ENCODE measurements at places on chromosomes 16 and 17.

- no peak for DNase-seq
These were observed 5.5 kb downstream of the ODF4 start for GRCh38 chr17:8345052-8345690.

- no peak for DNase-seq
These were observed 301.7 kb upstream of the N4BP1 start for GRCh38 chr16:48911700-48912099.

DNA sequence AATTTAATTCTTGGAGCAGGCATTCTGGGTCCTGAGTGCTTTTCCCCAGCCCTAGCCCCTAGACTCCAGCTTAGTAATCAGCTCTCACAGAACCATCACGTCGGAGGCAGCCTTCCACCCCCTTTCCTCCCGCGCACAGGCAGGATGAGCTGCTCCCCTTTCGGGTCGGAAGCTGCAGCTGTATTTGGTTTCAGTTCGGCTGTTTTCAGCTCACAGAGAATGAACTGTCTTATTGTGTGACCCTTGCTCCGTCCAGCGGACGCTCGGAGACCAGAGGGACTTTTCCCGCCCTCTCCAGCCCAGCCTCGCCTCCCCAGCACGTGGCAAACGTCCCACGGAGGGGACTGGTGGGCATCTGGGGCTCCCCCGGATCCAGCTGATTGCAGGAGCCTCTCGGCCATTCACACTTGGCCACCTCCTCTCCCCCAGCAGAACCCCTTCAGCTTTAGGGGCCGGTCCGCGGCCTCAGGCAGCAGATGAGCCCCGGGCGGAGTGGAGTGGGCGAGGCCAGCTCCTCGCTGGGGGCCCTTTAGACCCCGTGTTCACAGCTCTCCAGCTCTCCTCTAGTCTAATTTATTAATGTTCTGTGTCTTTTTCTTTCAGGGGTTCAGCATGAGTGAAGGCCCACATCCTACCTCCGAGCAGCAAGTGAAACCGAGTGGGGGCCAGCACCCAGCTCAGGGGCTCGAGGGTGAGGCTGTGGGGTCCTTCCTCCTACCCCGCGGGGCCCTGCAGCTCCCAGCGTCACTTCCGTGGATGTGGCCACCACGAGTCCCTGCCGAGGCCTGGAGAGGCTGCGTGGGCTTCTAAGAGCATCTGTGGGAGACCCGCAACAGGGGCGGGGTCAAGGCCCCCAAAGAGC lies 863 bp upstream of the UTS2R start:
- DNase-seq = no peak

DNA sequence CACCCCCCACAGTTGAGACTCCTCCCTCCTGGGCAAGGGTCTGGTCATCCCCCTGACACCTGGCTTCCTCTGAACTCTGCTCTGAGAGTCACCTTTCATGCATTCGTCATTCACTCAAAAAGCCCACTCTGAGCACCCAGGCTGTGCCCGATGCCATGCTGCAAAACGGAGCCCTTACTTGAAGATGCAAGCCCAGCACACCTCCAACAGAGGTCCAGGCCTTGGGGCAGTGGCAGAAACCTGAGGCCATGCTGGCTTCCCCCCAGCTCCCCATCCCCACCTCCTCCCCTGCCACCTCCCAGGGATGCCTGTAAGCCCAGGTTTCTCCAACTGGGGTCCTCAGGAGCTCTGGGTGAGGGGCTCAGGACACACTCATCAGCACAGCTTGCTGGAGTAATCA lies 67.7 kb upstream of the TNRC6C start:
- no peak for DNase-seq

- no peak for DNase-seq
These were observed 13.9 kb upstream of the CLEC18C start for GRCh38 chr16:70159355-70160348.

DNA sequence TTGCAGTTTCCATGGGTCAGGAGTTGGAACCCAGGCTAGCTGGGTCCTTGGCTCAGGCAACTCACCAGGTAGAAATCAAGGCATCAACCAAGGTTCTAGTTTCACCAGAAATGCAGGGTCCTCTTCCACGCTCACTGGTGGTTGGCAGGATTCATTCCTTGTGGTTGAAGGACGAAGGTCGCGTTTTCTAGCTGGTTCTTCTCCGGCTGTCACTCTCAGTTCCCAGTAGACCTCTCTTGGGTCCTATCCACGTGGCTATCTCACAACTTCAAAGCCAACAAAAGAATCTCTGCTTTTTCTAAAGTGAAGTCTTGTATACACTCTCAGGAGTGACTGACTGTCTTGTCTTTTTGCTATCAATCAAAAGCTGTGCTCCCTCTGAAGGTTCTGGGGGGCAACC lies 146.3 kb upstream of the NOL11 start:
- DNase-seq = no peak

DNA sequence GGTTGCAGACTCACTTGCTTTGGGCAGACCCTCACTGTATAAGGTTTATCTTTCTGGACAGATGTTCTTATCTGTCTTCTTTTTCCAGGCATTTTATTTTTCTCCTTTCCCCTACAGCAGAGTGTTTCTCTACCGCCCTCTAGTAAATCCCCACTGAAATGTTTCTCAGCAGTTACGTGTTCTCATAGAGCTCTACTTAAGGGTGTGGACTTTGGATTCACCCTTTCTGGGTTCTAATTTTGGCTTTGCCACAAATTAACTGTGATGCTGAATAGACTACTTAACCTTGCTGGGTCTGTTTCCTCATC lies 2.0 kb downstream of the ADAT1 start:
- peak; percentile 31 for DNase-seq

DNA sequence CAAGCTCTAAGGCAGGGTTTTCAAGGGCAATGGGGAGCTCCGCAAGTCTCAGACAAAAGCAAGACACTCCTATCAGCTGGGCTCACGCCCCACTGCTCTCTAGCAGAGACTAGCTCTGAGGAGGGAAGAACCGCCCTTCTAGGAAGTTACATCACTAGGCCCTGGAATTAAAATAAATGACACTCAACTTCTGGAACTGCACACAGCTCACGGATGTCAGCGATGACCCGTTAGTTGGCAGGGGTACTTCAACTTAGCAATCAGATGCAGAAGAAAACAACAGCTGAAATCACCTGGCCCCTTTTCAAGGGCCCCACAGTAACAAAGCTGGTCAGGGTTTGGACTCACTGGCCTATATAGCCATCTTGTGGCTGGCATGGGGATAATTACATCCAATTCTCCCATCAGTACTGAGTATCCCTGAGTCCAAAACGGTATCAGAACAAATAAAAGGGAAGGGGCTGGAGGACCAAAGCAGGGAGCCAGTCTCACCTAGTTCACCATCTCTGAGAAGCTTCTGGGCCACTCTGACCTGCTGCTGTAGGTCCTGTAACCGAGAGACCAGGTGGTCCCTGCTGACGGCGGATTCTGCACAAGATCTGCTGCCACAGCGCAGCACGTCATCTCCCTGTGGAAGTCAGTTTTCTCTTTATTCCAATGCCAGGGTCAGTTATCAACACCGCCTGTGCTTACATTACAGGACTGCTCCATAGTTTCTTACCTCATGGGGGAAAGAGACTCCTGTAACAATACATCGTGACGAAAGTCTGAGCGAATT lies 22.2 kb downstream of the SERPINF1 start:
- DNase-seq = no peak

- DNase-seq = no peak
These were observed 6.3 kb downstream of the HSBP1 start for GRCh38 chr16:83813823-83814658.

- DNase-seq = no peak
These were observed 71.1 kb downstream of the DYNLRB2 start for GRCh38 chr16:80611930-80612327.

DNA sequence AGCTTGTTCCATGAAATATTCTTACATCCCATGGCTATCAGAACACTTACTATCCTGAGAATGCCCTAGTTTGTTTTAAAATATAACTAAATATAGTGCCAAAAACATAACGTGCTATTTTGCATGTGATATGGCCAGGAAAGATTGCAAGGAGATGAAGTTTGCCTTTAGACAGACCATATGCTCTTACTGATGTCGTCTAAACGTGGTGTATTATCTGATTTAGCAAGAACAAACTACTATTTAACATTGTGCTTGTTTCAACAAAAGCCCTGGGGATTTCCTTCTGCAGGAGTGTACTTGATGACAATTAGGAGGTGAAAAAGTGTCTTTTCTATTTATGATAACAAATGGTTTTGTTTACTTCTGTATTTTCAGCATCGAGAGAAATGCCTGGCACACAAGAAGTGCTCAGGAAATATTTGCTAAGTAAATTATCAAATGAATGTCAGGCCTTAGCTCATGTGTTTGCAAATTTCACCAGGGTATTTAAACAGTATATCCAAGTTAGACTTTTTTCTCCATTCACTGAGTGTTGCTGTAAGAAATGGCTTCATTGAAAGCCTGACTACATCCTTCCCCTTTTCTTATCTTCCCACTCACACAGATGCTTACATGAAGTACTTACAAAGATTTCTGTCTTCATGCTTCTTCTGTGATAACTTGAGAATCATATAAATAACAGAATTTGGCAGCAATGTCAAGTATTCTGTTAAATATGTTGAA lies 1033.6 kb downstream of the CDH8 start:
- no peak for DNase-seq

DNA sequence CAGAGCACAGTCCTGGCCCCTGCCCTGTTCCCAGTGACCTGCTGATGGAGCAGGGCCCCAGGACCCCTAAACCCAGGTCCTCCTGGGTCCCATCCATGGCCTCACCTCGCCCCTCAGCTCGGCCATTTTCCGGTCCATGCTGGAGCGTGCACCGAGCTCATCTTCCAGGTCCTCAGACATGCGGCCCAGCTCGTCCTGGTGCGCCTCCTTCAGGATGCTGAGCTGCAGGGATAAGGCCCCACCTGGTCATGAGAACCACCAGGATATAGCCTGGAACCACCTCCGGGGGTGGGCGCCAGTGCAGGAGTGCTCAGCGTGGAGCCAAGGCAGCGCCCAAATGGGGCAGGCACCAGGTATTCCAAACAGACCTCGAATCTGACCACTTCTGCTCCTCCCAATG lies 17.9 kb downstream of the CCDC102A start:
- DNase-seq = no peak

DNA sequence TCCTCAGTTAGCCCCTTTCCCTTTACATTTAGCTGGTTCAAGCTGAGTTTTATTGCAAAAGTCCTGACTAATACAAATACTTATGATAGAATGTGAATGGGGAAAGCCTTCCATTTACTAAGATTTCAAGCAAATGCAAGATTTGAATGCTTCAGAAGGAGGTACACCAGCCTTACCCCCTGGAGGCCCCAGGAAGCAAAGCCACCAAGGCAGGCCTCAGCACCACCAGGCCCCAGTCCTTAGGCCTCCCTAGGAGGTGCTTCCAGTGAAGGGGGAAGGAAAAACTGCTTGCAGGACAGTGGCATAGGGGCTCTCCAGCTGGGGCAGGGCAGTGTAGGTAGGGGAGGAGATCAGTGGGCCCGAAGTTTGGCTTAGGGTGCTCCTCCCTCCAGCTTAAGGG lies 7.3 kb upstream of the PRPSAP2 start:
- no peak for DNase-seq

- no peak for DNase-seq
These were observed 69.8 kb upstream of the IRX3 start for GRCh38 chr16:54356391-54356790.

DNA sequence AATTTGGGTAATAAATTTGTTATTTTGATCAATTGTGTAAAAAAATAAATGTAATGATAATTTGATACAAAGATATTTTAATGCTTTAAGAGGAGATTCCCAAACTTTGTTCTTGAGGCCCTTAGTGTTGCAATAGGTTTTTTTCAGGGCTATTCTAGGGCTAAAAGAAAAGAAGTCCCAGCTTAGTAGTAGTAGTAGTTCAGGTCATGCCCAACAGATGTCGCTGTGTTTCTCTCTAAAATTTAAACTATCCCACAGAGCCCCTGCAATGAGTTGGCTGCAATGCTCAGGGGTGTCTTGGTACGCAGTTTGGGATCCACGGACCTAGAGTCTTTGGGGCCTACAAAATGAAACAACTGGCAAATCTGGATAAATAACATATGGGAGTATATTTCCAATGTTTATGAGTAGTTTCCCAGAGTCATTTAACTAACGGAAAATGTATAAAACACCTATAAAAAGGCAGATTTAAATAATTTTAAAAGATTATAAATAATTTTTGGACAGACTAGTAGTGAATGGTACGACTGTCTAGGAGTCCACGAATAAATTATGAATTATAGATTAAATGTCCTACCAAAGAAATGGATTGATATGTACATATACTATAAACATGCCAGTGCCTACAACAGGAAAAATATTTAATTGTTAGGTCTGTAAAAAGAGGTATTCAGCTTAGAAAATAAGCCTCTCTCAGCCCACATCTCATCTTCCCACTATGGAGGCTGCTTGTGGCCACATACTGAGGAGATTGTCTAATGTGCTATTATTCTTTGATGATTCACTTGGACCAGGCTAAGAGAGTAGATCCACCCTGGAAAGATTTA lies 228.5 kb upstream of the PMFBP1 start:
- peak; percentile 36 for DNase-seq

DNA sequence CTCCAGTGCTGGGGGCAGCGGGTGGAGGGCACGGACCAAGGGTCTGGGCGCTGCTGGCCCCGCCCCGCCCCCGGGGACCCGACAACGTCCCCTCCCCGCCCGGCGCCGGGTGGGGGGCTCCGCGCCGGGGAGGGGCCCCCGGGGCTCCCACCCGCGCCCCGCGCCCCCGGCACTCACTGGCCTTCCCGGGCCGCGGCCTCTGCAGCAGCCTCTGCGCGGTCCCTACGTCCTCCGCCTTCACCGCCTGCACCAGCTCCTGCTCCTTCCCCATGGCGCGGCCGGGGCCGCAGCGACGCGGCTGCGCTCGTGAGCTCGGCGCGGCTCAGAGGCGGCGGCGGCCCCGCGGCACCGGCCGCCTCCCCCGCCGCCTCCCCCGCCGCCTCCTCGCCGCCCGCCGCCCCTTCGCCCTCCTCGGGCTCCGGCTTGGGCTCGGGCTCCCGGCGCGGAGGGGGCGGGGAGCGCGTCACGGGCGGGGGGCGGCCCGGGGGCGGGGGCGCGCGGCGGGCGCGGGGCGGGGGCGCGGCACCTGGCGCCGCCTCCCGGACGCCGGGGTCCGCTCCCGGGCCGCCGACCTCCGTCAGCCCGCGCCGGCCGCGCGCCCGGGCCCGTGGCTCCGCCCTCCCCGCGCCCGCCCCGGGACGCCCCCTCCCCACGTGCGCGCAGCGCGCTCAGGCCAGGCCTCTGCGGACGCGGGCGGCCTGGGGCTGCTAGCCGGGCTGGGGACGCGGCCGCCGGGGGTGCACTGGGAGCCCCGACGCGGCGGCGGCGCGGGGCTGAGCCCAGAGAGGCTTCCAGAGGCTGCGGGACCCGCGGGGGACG lies at the start of gene CASKIN1:
CASKIN1 (minus strand) TSS at position 444 of the 819 bp plus-strand sequence; CDS start at position 271, 173 bp downstream.
- DNase-seq = no peak

DNA sequence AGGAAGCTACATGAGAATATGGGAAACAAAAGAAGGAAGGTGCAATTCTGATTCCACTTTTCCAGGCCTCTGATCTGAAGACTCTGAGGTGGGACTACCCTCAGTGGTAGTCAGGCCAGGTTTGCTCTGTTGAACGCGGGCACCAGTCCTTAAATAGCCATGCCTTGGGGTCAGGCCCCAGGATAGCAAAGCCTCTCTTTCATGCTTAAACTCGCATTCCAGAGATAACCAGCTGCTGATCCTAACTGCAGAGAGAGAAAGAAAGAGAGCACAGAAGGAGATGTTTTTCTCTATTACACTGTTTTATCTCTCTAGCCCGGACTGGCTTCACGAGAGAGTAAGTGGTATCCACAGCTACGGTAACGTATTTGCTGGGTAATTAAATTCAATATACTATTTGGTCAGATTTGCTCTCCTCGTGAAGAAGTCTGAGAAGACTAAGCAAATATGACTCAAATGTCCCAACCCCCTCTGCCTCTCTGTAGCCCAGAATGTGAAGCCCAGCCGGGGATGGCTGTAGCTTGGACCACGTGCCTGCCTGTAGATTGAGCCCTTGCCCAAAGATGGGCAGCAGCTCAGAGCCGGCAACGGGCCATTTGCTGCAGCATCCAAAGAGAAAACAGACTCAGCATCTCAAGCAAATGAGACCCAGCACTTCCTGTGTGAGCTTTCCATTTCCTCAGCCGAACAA lies 122.2 kb downstream of the SMG6 start:
- DNase-seq = no peak

All from NCI-H524 treated with DMSO at 0.1 percent for 48 hours (cell line).